ENCODE measurements at places on chromosomes 11 and 22.

GRCh38 chr11:86196913-86197312, 47.6 kb upstream of the EED start:
- DNase-seq = no peak

DNA sequence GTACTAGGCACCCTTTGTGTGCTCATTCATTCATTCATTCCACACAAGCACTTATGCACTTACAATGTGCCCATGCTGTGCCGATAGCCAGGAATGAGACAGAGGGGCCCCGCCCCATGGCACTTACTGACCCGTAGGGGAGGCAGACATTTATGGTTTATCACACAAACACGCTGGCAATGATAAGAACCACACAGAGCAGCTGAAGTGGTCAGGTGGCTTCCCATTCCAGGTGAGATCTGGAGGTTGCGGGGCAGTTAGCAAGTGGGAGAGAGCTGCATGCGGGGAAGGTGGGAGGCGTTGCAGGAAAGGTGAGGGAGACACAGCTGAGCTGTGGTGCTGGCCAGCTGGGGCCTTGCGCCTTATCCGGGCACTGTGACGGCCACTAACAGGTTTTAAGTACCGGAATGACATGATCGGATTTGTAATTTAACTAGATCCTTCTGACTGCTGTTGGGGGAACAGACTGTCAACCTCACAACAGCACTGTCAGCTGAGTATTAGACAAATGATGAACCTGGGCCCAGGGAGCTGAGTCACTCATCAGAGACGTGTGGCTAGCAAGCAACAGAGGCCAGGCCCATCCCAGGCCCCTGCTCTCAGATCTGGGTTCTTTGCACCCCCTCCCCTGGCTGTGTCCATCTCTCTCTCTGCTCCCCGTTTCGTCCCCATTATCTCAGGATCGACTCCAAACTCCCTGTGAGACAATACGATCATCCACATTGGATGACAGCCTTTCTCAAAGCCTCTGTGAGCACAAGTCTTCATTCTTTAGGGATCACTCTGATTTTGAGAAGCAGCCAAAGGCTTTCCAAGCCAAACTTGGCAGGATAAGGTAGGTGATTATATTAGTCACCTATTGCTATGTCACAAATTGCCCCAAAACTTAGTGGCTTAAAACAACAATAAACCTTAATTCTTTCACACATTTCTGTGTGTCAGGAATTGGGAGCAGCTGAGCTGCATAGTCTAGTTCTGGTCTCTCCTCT, 28.4 kb downstream of the RASD2 start:
- DNase-seq = no peak

- DNase-seq = no peak
Measured at GRCh38 chr11:9219572-9219971, 45.6 kb downstream of the DENND5A start.

- DNase-seq = no peak
Measured at GRCh38 chr11:64871492-64871891, 6.9 kb downstream of the EHD1 start.

DNA sequence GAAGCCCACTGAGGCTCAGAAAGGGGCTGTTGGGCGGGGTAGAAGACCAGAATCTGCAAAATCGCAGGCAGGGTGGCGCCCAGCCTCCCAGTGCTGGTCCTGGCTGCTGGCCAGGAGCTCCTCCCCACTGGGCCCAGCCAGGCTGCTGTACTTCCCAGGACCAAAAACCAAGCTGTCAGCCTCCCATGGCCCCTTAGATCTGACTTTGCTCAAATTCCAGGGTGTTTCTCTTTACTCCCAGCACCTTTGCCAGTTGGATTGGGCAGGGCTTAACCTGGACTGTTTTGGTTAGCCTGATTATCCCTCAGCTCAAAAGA, 44.2 kb upstream of the WEE1 start:
- no peak for DNase-seq

- DNase-seq = no peak
Measured at GRCh38 chr11:75499423-75500190, 26.1 kb downstream of the GDPD5 start.

DNA sequence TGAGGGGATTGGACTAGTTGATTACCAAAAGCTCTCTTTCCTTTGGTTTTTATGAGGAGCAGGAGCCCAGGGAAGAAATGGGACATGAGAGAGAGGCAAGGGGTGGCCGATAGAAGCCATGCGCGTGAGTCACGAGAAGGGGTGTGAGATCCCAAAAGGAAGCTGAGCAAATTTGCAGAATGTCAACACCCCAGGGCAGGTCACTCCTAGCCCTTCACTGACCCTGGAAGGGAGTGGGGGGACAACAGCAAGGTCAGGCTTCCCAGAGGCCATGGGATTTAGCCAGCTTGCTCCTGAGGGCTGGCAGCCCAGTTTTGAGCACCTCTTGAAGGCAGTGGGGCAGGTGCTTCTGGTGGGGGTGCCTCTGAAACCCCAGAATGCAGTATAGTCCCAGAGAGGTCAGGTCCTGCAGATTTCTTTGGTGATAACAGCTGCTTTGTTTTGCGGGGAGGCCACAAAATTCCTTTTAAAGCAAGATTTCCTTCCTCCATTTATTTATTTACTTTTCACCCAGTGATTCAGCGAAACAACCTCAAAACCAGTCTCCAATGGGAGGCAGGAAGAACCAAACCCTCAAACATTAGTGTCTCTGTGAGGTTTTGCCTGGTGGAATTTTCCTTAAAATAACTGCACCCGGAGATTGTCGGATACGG, 40.1 kb upstream of the TIMP3 start:
- no peak for DNase-seq

- no peak for DNase-seq
Measured at GRCh38 chr11:128983023-128983422, 40.4 kb upstream of the TP53AIP1 start.

DNA sequence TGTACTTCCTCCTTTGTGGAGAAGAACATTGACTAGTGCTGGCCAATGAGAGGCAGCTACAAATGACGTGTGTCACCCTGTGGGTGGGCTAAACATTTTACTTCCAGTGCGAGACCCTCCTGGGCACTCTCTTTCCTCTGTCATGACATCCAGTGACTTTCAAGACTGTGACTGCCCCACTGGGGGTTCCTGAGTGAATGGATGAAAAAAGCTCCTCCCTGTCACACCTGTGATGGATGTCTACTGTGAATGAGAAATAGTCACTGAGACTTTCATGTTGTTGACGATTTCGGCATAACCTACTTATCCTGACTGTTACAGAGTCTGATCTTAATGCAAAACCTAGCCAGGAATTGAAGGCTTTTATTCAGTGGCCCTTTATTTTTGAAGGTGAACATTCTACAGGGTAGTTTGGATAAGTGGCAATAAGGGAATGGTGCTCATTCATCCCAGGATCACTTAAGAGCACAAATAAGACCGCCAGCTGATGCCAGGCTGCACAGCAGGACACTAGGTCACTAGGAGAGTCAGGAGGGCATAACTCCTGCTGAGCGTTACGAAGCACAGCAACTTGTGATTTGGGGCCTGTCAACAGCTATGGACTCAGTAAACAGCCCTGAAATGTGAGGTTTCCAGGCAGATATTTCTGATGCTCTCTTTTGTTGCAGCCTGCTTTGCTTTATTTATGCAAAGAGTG, 636.6 kb downstream of the NTM start:
- no peak for DNase-seq

DNA sequence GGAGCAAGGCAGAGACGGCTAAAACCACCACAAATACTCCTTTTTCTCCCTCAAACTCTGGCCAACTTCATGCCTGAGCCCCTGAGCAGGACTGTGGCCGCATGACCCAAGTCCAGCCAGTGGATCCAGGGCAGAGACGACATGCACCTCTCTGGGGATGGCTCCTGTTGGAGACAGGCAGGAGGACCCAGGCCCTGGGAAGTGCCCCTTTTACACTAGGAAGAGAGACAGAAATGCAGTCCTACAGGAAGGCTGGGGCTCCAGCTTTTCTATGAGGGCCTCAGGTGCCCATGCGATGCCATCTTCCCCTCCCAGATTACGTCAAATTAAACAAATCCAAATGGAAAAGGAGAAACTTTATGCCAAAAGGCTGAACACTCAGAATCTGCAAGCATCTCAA, 498.0 kb downstream of the BRD1 start:
- peak; percentile 8 for DNase-seq

DNA sequence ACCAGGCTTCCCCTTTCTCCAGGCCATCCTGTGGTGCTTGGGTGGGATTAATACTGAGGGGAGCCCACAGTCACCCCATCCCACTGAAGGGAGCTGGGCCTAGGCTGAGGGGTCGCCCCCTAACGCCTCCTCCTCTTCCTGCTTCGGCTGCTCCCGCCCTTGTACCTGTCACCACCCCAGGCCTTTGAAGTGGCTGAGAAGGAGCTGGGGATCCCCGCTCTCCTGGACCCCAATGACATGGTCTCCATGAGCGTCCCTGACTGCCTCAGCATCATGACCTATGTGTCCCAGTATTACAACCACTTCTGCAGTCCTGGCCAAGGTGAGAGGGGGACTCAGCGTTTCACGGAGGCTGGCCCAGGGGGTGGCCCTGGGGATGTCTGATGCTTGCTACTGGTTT, 6.1 kb downstream of the MICALL1 start:
- DNase-seq = peak; percentile 51

DNA sequence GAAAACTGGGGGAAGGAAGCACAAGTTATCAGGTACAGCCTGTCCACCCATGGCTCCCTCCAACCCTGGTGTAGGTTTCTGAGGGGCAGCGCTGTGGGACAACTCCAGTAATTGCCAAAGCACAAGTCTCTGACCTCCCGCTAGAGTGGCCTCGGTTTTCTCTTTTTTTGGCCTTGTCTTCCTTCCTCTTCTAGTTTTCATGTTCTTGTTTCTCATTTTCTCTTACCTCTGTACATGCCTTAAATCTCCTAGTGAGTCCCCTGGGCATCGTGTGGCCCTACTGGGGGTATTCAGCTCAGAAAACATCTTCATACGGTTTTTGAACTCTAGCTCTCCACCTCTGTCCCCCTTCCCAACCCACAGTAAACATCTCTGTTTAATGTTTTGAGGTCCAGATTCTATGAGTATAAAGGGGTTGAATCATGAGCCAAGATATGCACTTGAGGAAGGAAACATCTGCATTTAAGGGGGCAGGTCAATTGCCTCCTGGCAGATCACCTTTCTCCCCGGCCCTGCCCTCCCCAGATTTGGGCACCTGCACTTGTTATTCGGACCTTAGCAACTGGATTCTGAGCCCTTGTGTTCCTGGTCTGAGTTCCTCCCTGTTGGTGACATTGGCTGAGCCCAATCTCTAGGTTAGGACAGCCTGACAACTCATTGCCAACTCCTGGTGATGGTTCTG, 8.4 kb upstream of the LMO2 start:
- no peak for DNase-seq

DNA sequence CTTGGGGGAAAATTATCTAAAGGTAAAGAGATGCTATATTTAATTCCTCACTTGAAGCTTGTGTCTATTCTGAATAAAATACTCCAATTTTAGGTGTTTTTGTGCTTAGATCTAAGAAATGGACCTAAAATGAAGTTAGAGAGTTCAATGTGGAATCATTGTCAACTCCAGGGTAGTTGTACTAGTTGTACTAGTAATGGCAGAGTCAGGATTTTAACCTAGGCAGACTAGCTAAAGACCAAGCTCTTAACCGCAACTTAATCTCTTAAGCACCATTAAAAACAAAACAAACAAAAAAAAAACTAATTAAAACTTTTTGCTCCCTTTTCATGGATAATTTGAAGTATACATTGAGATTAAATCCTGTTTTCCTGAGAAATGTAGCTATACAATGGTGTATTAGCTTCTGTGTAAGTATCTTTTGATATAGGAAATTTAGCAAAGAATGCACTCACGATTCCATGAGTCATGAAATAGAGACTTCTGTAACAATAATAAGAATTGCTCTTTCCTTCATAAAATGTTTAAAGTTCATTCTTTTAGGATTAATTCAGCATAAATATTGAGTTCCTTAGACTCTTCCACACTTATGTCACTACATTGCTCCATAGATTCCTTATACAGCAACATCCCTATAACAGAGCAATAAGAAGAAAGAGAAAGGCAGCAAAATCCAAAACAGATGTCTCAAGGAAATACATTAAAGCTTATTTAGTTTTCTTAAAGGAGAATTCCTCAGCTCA, 26.5 kb upstream of the SOX6 start:
- DNase-seq = no peak

GRCh38 chr11:69808667-69809086, 10.5 kb downstream of the FGF3 start:
- no peak for DNase-seq

DNA sequence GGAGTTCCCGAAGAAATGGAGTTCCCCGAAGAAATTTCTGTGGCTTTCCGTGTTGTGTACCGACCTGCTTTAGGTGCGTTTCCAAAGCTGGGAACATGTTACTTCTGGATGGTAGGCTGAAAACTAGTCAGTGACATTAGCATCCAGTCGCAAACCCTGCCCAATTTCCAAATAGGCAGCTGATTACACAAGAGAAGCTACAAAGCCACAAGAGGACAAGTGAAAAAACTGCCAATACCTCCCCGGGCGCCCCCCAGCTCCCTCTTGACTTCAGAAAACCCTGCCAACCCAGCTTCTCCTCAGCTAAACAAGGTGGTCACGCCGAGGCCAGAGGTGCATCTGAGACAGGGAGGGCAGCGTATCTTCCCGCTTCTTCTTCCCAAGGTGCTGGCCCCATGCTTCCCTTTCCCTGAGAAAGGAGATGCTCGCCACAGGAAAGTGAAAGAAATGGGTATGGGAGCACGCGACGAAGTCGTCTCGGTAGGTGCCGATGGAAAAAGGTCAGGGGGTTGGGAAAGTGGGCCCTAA, 551 bp downstream of the AGBL2 start:
- peak; percentile 65 for DNase-seq

DNA sequence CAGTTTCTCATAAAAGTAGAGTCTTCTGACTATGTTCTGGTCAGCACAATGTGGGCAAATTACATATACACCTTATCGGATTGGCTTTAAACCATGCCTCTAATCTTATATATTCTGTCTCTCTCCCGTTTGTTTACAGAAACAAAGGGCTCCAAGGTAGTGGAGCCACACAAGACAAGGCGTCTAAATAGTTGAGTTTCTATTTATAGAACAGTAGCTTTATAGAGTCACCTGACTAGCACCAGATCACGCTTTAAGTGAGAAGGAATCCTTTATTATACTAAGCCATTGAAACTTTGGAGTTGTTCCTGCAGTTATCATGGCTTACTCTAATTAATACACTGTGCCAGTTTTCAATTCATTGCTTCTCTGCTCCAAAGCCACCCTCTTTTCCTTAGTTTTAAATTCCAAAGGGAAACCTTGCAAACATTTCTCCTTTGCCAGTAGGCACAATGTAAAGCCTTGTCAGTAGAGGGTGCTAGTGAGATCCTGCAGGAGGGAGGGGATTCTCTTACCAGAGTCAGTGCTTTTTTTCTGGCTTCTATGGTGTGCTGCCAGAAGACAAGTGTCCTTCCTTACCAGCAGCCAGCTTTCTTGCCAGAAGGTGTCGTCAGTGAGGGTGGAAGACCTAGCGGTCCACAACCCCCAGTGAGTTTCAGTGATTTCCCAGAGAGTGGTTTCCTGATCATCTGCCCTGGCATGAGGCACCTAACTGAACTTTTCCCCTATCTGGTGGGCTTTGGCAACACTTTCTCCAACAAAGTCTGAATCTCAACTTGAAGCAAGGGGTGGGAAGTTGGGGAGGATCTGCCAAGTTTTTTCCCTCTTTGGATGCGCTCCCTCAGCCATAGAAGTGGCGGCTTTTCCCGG, 71.7 kb downstream of the RAB38 start:
- DNase-seq = peak; percentile 51

GRCh38 chr11:76076749-76077148, 129.6 kb downstream of the WNT11 start:
- DNase-seq = no peak

Measured in activated CD8-positive, alpha-beta memory T cell treated with anti-CD3 and anti-CD28 coated beads, Interleukin-2, amount 50 U/mL, for 48 hours (primary cell).